Suppressor macrophage (primary cell): ENCODE measurements at places on chromosomes 5 and 9.

GRCh38 chr9:78997296-78997695, 574.5 kb upstream of the TLE4 start:
- no peak for DNase-seq

DNA sequence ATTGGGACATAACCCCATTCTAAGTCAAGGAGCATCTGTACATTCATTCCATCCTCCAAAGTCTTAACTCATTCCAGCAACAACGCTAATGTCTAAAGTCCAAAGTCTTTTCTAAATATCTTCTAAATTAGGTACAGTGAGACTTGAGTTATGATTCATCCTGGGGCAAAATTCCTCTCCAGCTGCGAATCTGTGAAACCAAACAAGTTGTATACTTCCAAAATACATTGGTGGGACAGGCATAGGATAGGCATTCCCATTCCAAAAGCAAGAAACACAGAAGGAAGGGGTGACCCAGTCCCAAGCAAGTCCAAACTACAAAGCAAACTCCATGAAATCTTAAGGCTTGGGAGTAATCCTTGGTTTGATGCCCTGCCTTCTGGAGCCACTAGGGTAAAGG, 97.6 kb upstream of the FANCC start:
- no peak for DNase-seq

DNA sequence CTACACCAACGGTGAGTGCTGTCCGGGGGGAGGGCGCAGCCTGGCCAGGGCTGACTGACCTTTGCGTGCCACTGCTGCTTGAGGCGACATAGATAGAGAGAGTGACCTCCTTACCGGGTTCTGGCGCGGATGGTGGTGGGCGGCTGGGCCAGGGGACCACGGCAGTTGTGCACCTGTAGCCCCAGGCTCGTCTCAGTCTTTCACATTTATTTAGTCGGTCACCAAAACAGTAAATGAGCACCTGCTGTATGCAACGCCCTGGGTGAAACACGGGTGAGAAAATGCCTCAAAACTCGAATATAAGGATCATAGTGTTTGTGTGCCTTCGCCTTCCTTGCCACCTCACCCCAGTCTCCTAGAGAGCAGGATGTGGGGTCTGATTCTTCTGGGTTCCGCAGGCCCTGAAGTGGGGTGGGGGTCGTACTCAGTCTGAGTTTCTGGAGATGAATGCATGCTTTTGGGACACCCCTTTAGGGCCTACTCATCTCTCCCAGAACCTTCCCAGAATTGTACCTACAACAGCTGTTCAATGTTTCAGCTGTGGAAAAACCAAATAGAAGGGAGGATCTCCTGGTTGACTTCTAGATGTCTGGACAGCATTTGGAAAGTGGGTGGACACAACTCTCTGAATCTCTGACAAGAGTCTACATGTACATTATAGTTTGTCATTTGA, 714 bp downstream of the SEC24A start:
- DNase-seq: peak; percentile 16

DNA sequence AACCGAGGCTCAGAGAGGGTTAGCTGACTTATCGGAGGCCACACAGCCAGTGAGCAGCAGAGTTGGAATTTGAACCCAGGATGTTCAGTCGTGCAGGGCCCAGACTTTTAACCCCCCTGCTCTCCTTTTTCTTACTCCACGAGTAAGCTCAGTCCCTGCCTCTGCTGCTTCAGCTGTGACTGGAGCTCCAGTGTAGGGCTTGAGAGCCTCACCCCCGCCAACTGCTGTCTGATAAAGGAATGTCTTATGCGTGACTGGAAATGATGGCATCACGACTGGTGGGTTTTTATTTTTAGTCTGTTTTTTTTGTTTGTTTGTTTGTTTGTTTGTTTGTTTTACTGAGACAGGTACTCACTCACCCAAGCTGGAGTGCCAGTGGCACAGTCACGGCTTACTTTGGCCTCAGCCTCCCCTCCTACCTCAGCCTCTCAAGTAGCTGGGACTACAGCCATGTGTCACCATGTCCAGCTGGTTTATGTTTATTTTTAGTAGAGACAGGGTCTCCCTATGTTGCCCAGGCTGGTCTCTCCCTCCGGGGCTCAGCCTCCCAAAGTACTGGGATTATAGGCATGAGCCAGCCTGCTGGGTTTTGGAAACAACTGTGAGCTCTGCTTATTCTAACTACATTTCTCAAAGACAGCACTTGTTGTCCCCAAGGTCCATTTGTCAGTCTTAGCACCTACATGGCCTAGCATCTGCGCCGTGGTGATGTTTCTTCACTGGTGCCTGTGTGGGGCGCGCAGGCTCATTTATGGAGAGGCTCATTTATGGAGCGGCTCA, 52.5 kb upstream of the NCS1 start:
- no peak for DNase-seq

DNA sequence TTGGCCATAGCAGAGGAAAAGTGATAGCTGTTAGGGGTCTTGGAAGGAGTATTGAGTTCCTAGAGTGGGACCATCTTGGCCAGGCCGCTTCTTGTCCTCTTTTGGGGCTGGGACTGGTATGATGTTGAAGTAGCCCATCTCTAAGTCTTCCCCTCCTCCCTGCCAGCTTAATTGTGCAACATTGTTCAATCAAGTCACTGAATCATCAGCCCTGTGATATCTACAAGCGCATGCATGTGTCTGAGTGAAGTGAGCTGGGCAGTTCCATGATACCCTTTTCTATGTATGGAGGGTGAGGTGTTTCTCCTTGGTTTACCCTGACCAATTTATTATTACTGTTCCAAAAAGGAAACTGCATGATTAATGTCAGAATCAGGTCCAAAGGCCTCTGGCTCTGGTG, 112.2 kb downstream of the C9orf152 start:
- DNase-seq: peak; percentile 55

- DNase-seq: no peak
Observed at GRCh38 chr9:36293918-36294317, 35.7 kb upstream of the GNE start.

DNA sequence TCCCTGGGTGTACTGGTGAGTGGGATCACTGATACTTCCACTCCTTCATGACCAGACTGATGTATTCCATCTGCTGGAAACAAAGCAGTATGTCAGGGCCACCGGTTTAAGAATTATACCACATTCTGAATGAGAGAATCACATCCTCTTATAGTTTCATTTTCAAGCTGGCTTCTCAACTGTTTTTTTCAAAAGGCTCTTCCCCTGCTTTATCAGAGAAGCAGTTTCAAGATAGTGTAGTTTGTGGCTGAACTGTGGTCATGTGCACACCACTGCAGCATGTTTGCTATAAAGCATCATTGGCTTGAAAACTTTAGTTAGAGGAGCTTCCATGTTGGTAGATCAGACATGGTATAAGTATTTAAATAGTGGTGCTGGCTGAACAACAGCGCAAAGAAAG, 450.5 kb upstream of the CDH10 start:
- no peak for DNase-seq

GRCh38 chr5:161051920-161052500, 200.0 kb upstream of the ATP10B start:
- no peak for DNase-seq

- no peak for DNase-seq
Observed at GRCh38 chr5:8340261-8340660, 471.3 kb downstream of the MTRR start.

DNA sequence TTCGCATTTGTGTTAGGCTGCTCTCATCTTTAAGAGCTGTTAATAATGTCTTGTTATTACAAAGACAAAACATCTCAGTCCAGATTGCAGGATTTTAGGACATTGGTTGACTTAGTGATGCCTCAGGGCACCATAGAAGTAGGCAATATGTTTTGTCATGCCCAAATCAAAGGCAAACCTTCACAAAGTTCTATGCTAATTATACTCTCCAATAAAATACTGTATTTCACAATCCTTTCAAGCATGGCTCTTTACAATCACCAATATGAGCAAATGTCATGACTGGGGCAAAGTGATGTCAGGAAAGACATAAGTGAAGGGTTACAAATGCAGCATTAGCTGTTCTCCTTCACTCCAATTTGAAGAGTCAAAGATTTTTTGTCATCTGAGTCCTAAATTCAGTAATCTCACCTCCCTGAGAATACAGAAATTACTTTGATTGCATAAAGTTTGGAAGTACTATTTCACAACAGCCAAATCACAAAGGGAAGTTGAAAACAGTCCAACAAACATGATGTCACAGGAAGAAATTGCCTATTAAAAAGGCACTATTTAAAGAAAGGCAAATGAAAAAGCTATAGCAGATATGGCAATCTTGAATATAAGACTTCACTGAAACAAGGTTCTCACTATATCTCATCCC, 303.2 kb downstream of the PRR16 start:
- peak; percentile 8 for DNase-seq

- no peak for DNase-seq
Observed at GRCh38 chr5:108655750-108656450, 91.8 kb upstream of the FER start.

GRCh38 chr5:66469684-66470083, 126.5 kb upstream of the MAST4 start:
- no peak for DNase-seq

GRCh38 chr9:109560470-109561132, 62.5 kb upstream of the PTPN3 start:
- no peak for DNase-seq

GRCh38 chr5:117072439-117072838, 497.8 kb upstream of the SEMA6A start:
- DNase-seq: no peak

DNA sequence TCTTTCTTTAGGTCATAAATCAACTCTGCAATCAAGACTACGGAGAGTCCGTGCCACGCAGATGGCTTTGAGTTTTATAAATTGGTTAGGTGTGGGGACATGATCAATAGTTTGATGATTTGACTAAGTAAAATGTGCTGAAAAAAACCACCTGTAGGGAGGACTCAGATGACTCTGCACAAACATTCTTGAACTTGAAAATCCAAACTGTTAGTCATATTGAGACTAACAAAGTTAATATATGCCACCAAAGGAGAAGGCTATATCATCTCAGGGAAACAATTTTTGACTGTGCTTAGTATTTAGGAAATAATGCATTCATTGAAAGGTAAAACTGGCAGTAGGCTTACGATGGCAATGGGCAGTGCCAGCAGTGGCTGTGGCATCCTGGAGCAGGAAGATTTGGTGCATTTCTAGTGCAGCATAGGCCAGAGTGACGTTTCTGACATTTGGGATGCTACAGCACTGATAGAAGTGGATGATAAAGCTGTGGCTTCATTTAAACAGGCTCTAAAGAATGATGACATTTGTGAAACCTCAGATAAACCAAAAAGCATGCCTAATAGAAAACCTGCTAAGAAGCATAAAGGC, 291.1 kb downstream of the MLLT3 start:
- no peak for DNase-seq

DNA sequence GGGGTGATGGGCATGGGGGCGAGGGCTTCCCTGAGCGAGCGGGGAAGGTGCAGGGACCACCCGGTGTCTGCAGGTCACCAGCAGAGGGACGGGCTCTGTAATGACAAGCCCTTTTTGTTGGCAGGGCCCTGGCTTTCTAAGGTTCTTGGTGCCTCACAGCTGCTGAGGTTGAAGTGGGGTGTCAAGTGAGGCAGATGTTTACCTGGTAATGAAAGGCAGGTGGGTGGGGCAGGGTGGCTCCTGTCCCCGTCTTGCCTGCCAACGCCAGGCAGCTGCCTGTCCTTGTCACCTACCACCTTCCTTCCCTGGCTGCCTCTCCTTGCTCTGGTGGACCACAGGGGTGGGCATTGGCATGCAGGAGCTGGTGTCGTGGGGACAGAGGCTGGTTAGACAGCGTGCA, 41.0 kb upstream of the SEMA4D start:
- no peak for DNase-seq

- no peak for DNase-seq
Observed at GRCh38 chr5:119322948-119323537, 32.8 kb upstream of the TNFAIP8 start.

DNA sequence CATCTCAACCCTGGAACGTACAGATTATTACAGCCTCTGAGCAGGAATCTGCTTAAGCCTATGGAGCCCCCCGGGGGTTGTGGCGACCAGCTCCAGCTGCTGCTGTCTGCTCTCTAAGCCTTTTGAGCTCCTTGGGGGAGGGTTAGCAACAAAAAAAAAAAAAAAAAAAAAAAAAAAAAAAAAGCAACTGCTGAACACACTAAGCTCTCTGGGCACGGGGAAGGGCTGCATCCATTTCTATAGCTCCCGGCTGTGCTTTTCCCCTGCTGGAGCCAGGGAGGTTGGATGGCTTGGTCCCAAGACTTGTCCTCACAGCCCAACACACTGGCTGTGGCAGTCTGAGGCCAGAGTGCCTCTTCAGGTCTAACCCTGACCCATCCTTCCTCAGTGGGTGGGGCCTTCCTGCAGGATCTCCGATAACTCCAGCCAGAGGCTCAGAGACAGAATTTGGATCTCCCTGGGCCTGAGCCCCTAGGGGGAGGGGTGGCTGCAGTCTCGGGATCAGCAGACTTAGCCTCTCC, 82.1 kb downstream of the FBN2 start:
- no peak for DNase-seq

GRCh38 chr5:16392718-16393117, 72.9 kb downstream of the ZNF622 start:
- DNase-seq: no peak

- no peak for DNase-seq
Observed at GRCh38 chr9:27925815-27926214, 352.5 kb upstream of the C9orf72 start.

- no peak for DNase-seq
Observed at GRCh38 chr9:120312031-120312430, 267.9 kb downstream of the CDK5RAP2 start.

GRCh38 chr9:14652729-14653377, 40.4 kb downstream of the ZDHHC21 start:
- DNase-seq: no peak

GRCh38 chr5:131795228-131795627, 1.6 kb downstream of the FNIP1 start:
- peak; percentile 27 for DNase-seq

- DNase-seq: peak; percentile 75
Observed at GRCh38 chr5:171521219-171521633, 101.8 kb downstream of the FGF18 start.

DNA sequence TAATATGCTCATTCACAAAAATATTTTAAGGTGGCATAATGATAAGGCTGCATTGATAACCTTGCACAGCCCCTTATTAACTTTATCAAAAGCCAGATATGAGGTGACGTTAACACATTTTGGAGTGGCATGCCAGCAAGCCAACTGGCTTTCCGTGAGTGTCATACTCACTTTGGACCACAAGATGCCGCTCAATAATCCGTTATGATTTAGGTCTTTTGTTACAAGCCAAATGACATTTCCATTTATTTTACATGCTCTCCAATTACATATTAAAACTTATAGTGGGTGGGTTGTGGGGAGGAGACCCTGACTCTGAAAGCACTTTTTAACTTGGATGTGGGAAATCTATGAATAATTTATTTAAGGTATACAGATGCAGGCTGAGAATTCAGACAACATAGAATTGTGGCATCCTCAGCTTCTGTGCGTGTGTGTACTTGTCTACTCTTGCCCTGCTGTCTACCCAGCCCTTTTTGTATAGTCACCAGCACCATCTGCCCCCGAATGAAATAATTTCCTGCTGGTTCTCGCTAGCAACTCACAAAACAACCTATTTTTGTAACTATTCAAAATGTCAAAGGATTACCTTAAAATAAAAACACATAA, 305.1 kb downstream of the PSAT1 start:
- peak; percentile 70 for DNase-seq

DNA sequence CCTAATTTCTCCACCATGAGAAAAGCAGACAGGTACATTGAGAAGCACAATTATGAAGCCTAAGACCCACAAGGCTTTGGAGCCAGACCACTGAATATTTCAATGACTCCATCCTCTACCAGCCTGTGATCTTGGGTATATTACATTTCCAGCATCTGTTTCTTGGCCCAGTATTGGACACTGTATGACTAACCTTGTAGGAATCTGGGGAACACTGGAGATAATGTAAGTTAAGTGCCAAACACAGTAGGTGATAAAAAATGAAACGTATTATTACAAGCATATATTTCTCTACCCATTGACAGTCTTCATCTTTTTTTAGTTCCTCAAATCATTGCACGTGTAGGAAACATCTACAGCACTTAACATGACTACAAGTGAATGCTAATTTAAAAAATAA, 28.6 kb upstream of the FEM1C start:
- DNase-seq: no peak
